ENCODE measurements at places on chromosomes 6 and 20.

DNA sequence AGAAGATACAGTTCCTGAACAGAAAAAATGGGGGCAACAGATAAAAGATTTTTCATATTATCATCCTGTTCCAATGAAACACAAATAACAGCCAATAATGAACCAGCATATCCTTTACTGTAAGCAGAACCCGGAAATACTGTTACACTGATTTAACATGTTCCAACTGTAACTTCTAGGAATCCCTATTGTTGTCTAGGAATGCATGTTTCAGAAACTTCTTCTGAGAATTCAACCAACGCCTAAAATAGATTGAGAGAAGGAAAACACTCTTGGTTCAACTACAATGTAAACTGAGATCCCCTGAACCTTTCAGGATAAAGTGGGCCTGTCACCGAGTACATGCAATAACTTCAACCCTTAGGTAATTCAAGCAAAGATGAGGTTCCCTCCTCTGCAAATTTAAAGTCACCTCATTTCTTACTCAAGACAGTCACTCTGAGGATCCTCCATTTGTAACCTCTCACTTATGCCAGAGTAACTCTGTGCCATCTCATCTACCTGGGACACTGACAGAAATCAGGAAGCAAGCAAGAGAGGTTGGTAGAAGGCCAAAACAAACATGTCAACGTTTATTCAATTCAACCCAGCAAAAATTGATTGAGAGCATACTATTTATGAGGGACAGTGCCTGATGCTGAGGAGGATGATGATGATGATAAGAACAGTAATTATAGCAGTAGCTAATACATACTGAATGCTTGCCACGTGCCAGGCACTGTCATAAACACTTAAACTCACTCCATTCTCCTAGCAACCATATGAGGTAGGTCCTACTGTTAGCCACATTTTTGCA lies 14.1 kb downstream of the UBE3D start:
- DNase-seq: no peak

DNA sequence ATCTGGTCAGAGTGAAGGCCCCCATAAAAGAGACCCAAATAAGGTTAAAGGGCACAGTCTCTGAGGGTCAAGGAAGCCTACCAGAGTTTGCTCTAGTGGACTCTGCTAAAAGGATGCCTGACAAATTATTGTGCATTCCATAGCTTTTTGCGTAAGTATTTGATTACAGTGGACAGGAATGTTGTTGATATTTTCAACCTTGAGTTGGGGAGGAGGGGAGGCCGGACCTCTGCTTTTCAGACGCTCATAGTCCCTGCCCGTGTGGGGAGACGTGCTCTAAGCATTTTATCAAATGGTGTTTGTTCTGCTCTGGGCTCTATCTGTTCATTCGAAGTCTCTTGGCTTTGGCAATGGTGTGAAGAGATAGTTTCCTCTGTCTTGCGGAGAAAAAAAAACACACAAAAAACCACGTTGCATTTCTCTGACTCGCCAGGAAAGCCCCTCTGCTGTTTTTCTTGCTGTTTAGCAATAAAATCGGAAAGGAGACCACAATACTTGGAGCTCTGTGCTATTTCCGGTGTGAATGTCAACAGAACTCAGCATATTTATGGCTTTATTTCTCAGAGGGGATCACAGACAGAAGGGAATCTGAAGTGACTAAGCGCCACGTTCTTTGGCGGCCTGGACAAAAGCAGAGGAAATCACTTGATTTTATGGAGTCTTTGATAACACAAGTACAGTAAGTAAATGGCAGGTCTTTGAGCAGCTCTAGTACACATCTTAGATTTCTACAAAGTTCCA lies 159.8 kb downstream of the ZFP64 start:
- DNase-seq: peak; percentile 36

DNA sequence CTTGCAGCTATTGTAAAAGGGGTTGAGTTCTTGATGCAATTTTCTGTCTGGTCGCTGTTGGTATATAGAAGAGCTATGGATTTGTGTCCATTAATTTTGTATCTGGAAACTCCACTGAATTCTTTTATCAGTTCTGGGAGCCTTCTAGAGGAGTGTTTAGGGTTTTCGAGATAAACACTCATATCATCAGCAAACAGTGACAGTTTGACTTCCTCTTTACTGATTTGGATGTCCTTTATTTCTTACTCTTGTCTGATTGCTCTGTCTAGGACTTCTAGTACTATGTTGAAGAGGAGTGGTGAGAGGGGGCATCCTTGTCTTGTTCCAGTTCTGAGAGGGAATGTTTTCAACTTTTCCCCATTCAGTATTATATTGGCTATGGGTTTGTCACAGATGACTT lies 120.8 kb upstream of the SSTR4 start:
- no peak for DNase-seq

- DNase-seq: no peak
Observed at GRCh38 chr6:12208673-12209072, 81.5 kb upstream of the EDN1 start.

Measured in CD4-positive, alpha-beta T cell treated with Interleukin-15 for 4 hours (primary cell).